ENCODE measurements at places on chromosomes 6 and 20.

GRCh38 chr6:20370801-20371200 is 30.9 kb upstream of the E2F3 start:
- DNase-seq, result no peak

DNA sequence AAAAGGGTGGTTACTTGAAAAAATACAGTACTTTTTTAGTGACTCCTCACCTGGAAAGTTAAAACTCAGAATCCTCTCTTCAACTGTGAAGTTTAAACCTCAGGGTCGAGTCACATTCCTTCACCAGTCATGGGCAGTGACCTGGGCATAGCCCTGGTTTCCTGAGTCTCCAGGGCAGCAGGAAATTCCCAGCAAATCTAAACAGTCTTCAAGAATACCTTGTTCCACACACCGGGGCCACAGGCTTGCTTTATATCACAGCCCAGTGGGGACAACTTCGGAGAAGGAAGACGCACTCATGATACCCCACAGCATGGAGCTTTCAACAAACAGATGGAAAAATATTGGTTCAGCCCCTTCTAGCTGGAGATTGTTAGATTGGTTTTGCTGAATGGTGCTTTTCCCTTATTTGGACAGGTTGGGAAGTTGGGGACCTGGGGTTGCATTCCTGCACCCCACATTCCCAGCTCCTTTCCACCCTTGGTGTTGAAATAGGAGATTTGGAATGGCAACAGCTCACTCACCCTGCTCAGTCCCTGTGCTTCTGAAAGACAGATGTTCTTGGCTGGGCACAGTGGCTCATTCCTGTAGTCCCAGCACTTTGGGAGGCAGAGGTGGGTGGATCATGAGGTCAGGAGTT is 113.0 kb upstream of the TMEM170B start:
- no peak for DNase-seq

DNA sequence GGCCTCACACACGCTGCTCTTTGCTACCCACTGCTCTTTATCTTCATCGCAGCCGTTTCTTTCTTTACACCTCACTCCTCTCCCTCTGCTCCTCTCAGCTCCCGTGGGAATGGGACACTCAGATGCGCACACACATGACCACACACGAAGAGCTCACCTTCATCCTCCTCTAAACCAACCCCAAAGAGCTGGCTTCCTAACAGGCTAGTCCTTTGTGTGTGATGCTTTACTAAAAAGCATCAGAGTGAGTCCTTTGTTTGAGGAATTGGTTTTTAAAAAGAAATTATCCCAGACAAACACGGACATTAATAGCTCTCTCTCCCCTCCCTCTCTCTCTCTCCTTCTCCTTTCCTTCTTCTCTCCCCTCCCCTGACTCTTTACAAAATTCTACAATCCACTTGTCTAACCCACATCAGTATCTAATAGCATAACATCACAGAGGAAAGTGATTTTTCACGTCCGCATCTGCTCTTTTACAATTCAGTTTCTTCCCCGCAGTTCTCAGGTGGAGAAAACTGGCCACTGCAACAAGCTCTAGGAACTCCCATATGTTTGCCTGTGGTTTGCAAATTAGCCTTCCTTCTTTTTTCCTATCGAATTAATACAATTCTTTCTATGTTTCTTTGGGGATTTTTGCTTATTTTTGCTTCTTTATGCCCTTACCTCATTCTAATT is 306.8 kb upstream of the CNR1 start:
- DNase-seq, result no peak

DNA sequence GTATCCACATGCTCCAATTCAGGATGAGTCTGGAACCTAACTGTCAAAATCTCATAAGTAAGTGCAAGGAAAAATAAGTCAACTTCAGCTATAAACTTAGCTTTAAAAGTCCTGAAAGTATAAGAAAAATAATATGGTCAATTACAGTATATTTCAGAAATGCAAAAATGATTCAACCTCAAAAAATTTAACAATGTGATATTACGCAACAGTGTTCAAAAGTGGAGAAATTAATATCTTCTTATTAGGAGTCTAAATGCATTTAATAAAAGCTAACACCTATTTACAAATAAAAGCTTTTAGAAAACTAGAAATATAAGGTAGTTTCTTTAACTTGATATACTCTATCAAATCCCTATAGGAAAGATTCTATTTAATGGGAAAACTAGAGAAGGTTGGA is 111.2 kb upstream of the OPRM1 start:
- DNase-seq, result no peak

GRCh38 chr6:30915591-30915946 is 1.5 kb downstream of the VARS2 start:
- peak; percentile 30 for DNase-seq

DNA sequence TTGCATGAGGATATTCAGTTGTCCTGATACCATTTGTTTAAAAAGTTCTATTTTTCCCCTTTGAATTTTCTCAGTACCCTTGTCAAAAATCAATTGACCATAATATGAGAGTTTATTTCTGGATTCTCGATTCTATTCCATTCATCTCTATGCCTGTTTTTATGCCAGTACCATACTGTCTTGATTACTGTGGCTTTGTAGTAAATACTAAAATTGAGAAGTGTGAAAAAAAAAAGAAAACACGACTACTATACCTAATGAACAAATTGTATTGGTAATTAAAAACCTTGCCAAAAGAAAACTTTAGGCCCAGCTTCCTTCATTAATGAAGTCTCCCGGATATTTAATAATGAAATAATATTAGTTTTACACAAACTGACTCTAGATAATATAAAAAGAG is 185.7 kb downstream of the TBC1D7 start:
- DNase-seq, result no peak

DNA sequence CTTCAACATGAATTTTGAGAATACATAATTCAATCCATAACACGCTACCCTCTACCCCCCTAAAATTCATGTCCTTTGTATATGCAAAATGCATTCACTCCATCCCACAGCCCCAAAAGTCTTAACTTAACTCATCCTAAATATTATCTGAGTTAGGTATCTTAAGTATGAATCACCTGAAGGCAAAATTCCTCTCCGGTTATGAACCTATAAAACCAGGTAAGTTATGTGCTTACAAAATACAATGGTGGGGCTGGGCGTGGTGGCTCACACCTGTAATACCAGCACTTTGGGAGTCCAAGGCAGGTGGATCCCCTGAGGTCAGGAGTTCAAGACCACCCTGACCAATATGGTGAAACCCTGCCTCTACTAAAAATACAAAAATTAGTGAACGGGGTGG is 23.5 kb upstream of the PRSS35 start:
- DNase-seq, result no peak

DNA sequence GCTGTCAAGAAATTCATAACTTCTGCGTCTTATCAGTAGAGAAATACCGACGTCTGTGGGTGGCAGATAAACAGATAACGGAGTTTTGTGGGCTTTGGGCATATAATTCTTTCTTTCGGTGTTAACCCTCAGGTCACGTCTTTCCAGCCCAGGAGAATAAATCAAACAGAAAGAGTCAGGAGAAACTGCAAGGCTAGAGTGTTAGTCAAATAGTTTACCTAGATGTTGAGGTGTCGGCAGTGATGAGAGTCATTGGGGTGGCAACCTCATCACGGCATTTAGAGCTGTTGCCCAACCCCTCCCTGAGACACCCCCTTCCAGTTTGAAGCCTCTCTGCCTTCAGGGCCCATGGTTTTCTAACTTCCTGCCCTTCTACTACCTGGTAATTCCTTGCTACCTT is 49.5 kb downstream of the ADTRP start:
- no peak for DNase-seq

DNA sequence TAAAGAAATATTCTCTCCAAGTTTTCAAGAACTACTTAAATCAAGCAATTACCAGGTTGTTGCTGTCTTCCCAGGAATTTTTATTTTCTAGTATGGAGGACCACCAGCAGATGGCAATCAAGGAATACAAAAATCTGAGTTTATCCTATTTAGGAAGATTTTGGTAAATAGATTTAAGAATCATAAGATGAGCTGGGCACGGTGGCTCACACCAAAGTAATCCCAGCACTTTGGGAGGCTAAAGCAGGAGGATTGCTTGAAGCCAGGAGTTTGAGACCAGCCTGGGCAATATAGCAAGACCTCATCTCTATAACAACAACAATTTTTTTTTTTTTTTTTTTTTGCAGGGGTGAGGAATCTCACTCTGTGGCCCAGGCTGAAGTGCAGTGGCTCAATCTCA is 19.3 kb upstream of the SEC63 start:
- DNase-seq, result no peak

DNA sequence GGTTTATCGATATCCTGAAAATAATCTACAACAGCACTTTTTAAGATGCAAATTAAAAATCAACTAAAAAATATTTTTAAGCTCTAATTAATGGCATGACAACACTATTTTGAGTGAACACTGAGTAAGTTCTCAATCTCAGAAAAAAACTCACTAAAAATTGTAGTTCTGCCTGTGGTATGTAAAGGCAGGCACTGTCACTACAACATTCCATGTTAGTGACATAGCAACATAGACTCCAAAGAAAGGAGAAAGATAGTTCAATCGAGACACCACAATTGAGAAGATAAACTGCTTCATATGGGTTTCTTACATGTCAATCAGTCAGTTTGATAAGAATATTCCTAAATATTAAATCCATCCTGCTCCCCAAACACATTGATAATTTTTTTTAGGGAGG is 38.0 kb downstream of the COL12A1 start:
- no peak for DNase-seq

DNA sequence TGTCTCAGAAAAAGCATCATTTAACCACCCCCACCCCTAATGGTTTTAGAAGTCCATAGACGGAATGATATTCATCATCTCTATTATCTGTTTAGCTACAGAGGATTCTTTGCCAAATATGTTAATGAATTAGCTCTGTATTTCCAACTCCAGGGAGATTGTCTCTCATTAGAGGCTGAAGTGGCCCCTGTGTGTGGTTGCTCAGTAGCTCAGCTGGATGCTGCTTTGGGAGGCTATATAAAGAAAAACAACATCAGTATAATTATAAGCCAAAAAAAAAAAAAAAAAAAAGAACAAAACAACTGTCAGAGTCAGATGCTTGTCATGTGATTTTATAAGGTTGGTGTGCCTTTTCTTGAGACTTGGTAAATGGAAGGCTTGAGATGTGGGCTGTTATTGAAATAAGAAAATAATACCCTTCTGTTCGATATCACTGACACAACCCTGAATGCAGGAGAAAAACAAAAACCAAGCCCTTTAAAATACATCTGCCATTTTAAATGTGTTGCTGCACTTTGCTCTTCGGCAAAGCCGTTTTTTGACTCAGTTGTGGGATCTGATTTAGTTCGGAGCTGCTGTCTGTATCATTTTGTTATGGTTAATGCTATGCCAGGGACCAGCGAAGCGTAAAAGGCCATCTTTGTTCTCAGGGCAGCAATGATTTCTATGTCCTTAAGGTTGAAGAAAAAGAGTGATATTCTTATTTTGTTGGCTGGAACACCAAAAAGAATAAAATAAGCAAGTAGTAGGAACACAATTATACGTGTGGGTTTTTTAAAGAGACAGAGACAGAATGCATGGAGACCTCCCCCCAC is 422.6 kb downstream of the QKI start:
- DNase-seq, result no peak

GRCh38 chr6:136063096-136063495 is 187.0 kb downstream of the MTFR2 start:
- DNase-seq, result no peak

DNA sequence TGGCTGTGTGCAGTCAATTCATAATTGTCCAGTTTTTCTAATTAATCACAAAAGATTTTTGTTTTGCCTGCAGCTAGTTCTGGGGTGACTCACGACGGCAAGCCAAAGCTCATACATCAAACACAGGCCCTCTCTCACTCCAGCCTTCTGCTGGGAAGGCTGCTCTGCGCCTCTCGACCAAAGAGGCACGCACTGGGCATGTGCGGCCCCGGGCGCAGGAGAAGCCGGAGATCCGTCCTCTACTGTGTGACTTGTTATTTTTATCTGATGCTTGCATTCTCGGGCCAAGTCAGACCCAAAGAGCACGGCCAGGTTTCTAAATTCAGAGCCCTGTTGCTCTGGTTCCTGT is 98.5 kb downstream of the TFAP2A start:
- DNase-seq, result peak; percentile 81

GRCh38 chr6:25615471-25615870 is 36.5 kb upstream of the SCGN start:
- DNase-seq, result no peak

DNA sequence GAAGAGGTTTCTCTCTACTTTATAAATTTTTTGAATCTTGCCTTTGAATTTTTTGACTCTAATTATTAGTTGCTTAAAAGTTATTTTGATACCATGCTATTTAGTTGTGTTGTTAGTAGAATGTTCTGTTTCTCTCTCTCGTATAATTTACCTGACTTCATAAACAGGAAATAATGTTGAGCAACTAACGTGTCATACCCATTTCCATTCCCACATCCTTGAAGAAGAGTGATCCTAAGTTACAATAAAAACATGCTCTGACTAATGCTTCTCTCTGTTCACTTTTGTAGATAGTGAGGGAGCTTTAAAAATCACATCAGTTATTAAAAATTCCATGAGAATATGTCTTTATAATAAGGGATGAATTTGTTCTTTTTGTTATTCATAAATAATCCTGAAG is 69.7 kb downstream of the SAMD5 start:
- DNase-seq, result no peak

- no peak for DNase-seq
These were observed 386.2 kb downstream of the THBS2 start for GRCh38 chr6:168867247-168868102.

GRCh38 chr6:20919677-20920385 is 385.6 kb downstream of the CDKAL1 start:
- no peak for DNase-seq

DNA sequence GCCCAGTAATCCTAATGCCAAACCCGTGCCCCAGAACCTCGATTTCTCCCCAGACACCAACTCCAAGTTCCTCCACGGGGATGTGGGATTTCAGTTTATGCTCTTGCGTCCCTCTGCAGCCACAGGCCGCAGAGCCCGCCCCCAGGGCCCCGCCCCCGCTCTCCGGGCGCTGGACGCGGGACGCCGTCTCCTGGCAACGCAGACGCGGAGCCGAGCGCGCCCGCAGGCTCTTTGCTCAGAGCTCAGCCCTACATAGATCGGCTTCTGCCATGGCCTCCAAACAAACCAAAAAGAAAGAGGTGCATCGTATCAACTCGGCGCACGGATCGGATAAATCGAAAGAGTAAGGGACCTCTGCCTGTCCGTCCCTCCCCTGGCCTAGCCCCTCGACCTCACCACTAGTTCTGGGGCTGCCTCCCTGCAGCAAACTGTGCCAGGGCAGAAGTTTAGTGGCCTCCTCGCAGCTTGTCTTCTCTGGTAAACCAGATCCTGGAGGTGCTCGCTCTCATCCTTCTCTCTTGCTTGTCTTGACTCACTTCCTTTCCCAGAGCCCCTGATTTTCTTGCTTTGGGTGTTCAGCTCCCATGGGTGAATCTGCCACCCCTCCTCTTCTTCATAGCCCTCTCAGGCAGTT is at the start of gene ADGB:
Gene ADGB (plus strand): TSS at position 201 of the 634 bp plus-strand sequence. CDS start 69 bp downstream, at position 270.
- peak; percentile 6 for DNase-seq

- DNase-seq, result no peak
These were observed 107.1 kb downstream of the CEBPB start for GRCh38 chr20:50297498-50298376.
